ENCODE measurements at places on chromosomes 7 and 10.

- no peak for DNase-seq
Observed at GRCh38 chr10:10798102-10798863, 219.4 kb upstream of the CELF2 start.

DNA sequence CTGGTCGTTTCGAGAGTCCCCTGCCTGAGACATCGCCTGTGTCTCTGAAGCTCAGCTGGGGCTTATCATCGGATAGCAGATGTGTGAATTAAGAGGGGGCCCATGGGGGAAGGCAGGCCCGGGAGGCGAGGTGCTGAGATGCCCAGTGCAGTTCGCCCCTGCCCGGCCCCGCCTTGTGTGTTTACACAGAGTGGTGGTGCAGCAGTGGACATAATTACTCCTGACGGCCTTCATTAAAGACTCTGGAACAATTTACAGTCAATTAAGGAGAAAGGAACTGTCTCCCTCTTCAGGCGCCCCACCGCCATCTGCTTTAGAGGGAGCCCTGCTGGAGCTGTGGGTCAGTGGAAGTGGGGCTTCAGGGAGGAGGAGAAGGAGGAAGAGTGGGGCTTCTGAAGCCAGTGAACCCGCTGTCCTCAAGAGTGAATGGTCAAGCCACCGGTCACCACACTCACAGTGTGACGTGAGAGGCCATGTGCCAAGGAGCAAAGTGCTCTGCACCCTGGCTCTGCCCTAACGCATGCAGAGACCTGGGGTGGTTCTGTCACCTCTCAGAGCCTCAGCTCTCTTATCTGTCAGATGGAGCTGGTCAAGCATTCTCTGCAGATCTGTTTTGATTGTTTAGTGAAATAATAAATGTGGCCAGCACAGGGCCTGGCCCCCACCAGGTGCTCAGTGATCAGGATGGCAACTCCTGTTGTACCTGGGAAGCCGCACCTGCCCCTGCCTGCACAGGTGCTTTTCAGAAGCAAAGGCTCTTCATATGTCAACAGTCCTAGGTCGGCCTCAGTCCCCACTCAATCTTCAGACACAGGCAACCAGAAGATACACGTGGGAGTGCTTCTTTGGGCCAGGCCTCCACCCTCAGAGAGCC, 65.6 kb downstream of the CDH23 start:
- no peak for DNase-seq

DNA sequence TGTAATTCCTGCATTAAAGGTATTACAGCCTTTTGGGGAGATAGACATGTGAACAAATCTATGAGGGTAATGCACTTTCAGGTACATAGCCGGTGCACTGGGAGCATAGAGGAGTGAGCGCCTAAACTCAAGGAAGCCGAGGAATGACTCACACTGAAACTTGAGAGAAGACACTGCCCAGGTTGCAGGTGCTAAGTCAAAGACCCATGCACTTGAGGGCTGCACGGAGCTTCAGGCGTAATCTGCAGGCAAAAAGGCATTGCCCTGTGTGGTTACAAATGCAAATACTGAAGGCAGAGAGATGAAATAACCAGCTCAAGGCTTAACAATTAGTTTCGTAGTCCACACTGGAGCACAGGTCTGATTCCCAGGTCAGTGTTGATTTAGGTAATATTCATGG, 51.0 kb upstream of the OSBPL3 start:
- DNase-seq: no peak

DNA sequence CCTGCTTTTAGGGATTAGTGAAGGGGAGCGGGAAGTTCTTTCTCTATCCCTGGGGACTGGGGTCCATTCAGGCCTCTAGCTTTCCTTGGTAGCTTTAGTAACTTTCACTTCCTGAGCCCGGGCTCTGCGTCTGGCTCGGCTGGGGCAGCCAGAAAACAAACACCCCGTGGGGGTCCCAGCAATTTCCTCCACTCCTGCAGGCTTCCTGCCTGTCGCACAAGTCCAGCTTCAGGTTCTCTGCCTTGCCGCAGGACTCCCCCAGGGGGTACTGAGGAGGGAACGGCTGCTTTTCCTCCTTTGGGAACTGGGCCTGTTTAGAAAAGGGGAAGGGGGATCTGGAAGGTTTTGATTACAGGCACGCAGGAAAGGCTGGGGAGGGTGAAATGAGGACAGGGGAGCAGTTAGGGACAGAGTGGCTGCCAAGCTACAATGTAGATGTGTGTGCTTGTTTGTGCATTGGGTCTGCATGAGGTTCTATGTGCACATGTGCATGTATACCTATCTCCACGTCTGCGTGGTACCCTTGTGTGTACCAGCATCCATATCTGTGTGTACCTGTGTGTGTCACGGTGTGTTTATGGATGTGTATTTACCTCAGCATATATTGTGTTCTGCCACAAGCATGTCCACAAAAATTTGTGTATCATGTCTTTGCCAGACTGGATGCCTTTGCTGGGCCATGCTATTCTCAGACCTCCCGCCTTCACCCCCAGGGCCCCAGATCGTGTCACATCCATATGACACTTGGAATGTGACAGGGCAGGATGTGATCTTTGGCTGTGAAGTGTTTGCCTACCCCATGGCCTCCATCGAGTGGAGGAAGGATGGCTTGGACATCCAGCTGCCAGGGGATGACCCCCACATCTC, 2.0 kb downstream of the KAZALD1 start:
- DNase-seq: no peak

DNA sequence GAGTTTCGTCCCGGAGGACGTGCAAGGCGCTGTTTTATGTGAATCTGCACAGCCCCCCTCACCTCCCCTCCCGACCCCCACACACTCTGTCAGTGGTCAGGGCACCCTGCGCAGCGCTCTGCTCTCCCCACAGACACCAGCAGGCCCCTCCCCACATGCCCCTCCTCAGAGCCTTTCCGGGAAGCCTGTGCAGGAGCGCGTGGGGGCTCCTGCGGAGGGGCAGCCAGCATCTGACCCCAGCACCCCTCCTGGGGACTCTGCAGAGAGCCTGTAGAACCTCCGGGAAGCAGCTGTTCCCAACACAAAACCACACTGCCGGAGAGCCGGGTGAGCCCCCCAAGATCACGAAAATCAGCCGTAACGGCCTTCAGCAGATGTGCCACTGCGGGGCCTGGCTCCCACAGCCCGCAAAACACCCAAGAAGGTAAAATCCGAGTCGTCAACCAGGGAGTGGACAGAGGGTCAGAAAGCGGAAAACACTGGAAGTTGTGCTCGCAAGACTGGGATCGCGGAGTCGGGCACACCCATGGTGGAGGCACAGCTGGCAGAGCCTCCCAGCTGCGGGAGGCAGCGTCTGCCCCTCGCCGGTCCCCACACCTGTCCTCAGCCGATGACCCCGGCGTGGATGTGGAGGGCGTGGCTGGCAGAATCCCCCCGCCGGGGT, 53.8 kb upstream of the PDGFA start:
- no peak for DNase-seq

Data from thymus (tissue), 14 donors.